SJSA1 (cell line): ENCODE measurements at places on chromosomes 16 and 17.

GRCh38 chr16:86073103-86073625 lies 174.2 kb downstream of the IRF8 start:
- DNase-seq: peak; percentile 11

GRCh38 chr17:75983501-75984181 lies 4.6 kb downstream of the TEN1 start:
- no peak for DNase-seq

DNA sequence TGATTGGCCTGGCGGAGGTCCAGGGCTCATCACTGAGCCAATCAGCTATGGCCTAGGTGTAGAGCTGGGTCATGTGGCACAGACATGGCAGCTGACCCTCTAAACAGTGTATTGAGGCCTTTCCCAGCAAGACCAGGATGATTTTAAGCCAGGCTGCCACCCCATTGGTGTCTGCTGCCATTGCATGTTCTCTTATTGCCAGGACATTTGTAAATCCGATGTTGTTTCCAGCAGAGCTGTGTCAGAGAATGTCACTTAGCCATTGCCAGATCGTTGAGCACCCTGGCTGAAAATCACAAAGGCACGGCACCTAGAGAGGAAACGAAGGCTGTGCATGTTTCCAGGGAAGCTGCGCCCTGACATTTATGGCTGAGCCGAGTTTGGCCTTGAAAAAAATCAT lies 33.4 kb downstream of the RBFOX1 start:
- no peak for DNase-seq

DNA sequence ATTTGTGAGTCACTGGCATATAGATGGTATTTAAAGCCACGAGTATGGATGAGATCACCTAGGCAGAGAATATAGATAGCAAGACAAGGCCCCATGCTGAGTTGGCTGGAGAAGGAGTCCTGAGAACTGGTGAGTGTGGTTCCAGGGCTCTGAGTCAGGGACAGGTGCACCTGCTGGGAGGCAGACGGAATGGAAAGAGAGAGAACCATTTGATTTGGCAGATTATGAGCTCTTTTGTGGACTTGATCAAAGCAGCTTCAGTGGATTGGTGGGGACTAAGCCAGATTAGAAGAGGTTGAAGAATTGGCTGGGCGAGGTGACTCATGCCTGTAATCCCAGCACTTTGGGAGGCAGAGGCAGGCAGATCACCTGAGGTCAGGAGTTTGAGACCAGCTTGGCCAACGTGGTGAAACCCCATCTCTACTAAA lies 4.3 kb upstream of the C16orf92 start:
- no peak for DNase-seq

DNA sequence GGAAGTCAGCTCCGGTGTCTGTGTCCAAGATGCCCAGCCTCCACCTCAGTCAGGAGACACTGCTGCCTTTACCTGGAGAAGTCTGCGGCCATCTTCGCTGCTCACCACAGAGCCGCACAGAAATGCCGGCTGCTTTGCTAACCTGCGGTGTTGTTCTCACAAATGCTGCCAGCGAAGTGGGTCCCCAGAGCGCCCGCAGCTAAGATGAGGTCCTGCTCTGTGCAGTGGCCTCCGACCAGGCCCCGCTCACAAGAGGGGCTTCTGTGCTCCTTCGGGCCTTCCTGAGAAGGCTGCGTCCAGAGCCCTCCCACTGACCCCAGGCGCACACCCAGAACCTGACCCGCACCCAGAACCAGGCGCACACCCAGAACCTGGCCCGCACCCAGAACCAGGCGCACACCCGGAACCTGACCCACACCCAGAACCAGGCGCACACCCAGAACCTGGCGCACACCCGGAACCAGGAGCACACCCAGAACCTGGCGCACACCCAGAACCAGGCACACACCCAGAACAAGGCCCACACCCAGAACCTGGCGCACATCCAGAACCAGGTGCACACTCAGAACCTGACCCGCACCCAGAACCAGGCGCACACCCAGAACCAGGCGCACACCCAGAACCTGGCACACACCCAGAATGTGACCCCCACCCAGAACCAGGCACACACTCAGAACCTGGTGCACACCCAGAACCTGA lies 51.5 kb upstream of the FASN start:
- DNase-seq: no peak

- DNase-seq: no peak
Measured at GRCh38 chr16:82440336-82440735, 186.4 kb upstream of the CDH13 start.

- DNase-seq: no peak
Measured at GRCh38 chr17:78407387-78408000, 29.0 kb downstream of the PGS1 start.
